ENCODE measurements at places on chromosomes 16 and 17.
A peak's percentile ranks its signal among the peaks of the same experiment; 100 is the strongest.

GRCh38 chr17:39143552-39144093 is 7.8 kb downstream of the PLXDC1 start:
- no peak for DNase-seq

- DNase-seq = no peak
Observed at GRCh38 chr16:66198641-66199040, 167.8 kb upstream of the CDH5 start.

GRCh38 chr16:65099607-65100006 is 22.3 kb downstream of the CDH11 start:
- no peak for DNase-seq

DNA sequence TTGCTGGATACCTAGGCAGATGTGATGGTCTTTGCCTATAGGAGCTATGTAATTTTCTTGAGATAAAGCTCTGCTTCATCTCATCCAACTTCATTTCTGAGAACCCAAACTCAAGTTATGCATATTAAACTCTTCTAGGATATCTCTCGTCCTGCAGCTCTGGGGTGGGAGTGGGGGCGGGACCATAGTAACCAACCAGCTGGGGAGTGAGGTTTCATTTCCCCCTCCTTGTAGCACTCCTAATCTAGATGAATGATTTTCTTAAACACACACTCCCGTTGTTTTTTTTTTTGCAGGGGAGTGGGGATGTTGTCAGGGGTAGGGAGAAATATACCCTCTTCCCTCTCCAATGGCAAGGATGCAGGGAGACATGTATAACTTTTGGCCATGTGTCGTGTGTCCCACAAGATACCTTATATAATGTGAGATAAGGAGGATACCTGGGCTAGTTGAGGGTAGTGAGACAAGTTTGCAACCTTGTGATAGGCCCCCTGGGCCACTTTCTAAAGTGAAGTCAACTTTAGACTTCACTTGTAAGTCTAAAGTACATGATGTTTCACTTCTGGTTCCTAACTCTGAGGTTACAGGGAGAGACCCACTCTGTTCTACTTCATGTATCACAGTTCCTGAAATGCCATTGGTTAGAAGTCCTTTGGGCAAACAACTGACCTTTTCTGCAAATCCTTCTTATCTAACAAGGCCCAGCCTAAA is 10.5 kb upstream of the HEATR6 start:
- DNase-seq = no peak

- DNase-seq = no peak
Observed at GRCh38 chr16:52309446-52310416, 237.2 kb downstream of the TOX3 start.

DNA sequence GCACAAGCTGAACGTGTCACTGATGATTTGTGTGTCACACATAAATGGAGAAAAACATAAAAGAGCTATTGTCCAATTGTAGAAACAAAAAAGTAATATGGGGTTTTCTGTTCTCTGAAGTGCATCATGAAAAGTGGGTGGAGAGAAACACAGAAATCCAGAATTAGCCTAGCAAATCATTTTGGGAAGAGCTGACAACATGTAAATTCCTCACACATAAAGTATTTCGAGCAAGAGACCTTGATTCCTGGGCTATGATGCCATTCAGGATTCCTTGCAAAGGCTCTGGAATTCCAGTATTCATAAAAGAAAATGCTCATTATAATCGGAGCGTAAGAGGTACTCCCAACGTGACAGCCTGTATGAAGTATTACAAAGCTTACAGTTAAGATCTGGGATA is 1.1 kb downstream of the DCUN1D3 start:
- no peak for DNase-seq

- DNase-seq = no peak
Observed at GRCh38 chr16:65543781-65544740, 422.2 kb upstream of the CDH11 start.

GRCh38 chr17:37742116-37742761 is 2.6 kb downstream of the HNF1B start:
- DNase-seq = no peak

- DNase-seq = no peak
Observed at GRCh38 chr16:66386629-66387622, 20.4 kb downstream of the CDH5 start.

DNA sequence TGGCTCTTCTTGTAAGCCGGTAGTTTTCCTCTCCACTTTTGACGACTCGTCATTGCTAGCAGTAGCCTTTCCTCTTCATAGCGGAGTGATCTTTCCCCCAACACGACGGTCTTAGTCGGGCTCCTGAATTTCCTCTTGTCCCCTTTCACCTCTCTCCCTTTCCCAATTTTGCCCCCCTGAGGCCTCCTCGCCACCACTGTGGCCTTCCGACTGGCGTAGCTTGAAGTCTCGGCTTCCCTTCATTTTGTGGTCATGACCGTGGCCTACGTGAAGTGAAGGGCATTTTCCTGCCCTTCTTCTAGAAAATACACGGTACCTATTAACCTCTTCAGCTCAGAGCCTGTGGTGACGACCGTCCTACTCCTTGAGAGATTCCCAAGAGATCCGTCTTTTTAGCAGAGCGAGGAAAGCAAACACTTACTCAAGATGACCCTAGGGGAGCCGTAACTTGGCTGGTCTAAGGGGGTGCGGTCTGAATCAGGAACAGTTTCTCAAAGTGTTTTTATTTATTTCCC is 787 bp downstream of the PRKAR1A start:
- no peak for DNase-seq

GRCh38 chr17:1385861-1386260 is 14.2 kb downstream of the YWHAE start:
- DNase-seq = no peak

DNA sequence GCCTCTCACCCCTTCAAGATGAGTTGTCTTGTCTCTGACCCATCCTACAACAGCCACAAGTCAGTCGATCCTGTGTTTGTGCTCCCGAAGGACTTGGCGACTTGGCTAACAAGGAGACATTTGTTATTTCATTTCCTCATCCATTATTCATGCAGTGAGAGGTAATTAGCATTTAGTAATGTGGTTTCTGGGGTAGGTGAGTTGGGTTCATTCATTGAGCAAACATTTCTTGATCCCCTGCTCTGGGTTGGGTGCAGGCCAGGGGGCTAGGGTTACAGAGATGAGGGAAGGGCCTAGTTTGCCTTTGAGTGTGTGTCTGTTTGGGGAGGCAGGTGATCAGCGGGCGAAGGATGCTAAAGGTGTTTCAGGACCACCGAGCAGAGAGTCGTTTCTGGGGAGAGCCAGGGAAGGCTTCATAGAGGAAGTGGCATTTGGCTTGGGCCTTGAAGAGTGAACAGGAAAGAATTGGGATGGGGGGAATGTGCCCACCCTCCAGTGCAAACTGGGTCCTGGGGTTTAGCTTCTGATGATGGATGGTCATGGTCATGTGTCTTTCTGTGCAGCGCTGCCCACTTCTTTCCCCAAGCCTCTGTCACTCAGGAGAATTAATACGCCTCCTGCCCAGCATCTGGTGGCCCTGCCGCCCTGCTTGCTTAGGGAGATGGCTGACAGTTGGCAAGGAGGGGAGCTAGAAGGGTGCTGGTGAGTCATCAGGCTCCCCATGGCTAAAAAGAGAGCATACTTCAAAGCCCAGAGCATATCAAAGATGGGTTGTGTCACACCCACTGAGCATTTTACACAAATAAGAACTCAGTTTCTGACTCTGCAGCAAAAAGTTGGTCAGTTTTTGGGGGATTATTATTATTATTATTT is 38.5 kb downstream of the MSI2 start:
- DNase-seq = no peak

- no peak for DNase-seq
Observed at GRCh38 chr17:1829216-1829591, 498 bp downstream of the SMYD4 start.

- no peak for DNase-seq
Observed at GRCh38 chr17:80922580-80923160, 69.0 kb upstream of the CHMP6 start.

- DNase-seq = no peak
Observed at GRCh38 chr16:68444056-68444657, 4.2 kb downstream of the SMPD3 start.

DNA sequence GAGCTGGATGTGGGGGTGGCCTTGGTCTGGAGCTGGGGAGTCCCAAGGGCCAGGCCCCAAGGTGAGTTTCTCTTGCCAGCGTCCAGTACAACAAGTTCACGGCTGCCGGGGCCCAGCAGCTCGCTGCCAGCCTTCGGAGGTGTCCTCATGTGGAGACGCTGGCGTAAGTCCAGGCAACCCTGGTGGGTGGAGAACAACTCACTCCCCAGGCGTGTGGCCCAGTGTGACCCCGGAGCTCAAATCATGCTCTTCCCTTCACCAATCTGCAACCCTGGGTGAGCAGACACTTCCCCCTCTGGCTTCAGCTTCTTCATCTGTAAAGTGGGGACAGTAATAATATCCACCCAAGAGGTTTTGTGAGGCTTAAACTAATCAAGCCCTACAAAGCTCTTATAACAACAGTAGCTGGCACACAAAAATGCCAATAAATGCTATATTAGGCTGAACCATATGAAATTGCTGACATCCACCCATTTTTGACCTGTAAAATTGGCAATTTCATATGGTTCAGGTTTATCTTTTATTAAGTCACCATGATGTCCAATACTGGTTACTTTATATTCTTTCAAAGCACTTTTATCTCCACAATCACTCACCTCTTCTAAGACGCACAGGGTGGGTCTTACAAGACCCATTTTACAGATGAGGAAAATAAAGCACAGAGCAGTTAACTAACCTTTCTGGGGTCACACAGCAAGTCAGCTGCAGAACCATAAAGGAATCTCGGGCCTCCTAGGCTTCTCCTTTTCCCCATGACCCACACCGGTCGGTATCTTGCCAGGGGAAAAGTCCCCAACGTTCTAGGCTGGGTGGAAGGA is 19.7 kb downstream of the DEXI start:
- no peak for DNase-seq

GRCh38 chr16:83953796-83954576 is 946 bp downstream of the OSGIN1 start:
- DNase-seq = no peak

DNA sequence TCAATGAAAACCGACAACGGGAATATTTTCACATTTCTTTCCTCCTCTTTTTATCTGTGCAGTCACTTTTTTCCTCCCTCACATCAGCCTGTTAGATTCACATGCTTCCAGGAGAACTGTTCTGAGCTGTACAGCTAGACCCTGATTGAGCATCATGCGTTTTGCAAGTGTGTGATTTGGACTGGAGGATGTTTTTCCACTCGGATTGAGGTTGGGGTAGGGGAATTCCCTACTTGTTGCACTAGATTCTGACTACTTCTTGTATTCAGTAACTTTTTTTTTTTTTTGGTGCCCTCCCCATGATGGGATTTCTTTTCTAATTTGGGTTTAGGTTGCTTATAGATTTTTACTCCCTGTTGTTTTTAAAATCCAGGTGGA is 4.8 kb downstream of the MSI2 start:
- DNase-seq = no peak

DNA sequence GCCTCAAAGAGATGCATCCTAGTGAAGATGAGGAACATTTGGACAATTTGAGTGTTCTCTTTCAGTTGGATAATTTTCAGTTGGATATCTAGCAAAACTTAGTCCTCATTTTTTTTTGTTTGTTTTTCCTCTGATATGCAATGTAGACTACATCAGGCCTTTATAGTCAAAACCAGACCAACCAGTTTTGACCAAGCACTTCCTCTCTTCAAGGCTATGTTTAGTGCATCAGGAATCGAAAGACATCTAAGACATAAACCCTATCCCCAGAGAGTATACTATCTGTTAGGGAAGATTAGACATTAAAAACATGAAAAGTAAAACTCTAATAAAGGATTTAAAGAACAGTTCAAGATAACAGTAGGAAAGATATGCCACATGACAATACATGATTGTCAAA is 256.1 kb downstream of the IRX3 start:
- no peak for DNase-seq

GRCh38 chr16:70510216-70510615 is 13.1 kb downstream of the COG4 start:
- DNase-seq = no peak

- DNase-seq = no peak
Observed at GRCh38 chr17:54028986-54029580, 206.4 kb downstream of the KIF2B start.

DNA sequence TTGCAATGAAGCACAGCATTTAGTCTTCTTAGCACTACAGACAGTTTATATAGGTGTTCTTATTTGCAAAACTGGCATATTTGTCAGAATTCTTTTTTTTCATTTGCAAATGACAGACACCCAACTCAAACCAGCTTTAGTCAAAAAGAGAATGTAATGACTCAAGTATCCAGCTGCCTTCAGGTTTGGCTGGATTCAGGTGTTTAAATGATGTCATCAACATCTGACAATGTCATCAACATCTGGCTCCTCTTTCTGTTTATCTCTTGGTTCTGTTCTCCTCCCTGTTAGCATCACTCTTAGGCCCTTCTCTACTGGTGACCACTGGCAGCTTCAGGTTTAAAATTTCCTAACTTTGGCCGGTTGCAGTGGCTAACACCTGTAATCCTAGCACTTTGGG is 18.9 kb downstream of the TMC5 start:
- DNase-seq = no peak

DNA sequence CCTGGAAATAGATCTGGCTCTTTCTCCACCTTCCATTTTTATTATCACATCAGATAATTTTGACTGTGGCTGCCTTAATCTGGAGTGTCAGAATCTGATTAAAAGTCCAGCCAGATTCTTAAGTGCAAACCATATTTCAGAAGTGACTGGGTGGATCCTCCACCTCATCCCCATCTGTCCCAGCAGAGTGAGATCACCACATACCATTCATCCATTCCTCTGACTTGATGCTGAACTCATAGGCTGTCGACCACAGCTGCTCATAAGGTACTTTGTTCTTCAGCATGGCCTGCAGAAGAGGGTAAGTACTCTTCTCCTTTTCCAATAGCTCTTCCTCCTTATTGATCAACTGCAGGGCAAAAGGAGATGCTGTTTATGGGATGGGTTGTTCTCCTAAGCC is 53.5 kb downstream of the DNAH3 start:
- no peak for DNase-seq

DNA sequence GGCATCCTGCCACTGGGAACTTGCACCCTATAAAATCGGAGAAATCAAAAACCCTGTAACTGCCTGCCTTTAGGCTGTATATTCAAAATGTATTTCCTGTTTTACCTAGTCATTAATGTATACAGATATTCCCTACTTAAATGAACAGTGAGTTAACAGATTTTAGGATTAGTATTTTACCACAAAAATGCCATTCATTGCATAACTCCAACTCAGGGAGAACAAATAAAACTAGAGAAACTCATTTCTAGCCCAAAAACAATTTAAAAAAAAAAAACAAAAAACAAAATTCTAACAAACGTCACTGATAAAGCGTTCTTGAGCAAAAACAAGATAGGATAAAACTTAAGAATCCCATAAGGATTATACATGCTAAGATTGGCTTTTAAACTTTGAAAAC is 3.7 kb upstream of the DHX33 start:
- DNase-seq = no peak

- DNase-seq = peak; percentile 88
Observed at GRCh38 chr17:81420769-81421462, 25.7 kb downstream of the BAHCC1 start.

All from amygdala (tissue), 56 donors.